ENCODE measurements at places on chromosomes 16 and 17. TPM values are rescaled to one million over a fixed set of nuclear protein-coding genes. Genes with fewer than 3 reads are reported as not detected.
A peak's percentile ranks its signal among the peaks of the same experiment; 100 is the strongest.

GRCh38 chr16:69926241-69926640 is 24.9 kb upstream of the CLEC18A start:
- no peak for DNase-seq

DNA sequence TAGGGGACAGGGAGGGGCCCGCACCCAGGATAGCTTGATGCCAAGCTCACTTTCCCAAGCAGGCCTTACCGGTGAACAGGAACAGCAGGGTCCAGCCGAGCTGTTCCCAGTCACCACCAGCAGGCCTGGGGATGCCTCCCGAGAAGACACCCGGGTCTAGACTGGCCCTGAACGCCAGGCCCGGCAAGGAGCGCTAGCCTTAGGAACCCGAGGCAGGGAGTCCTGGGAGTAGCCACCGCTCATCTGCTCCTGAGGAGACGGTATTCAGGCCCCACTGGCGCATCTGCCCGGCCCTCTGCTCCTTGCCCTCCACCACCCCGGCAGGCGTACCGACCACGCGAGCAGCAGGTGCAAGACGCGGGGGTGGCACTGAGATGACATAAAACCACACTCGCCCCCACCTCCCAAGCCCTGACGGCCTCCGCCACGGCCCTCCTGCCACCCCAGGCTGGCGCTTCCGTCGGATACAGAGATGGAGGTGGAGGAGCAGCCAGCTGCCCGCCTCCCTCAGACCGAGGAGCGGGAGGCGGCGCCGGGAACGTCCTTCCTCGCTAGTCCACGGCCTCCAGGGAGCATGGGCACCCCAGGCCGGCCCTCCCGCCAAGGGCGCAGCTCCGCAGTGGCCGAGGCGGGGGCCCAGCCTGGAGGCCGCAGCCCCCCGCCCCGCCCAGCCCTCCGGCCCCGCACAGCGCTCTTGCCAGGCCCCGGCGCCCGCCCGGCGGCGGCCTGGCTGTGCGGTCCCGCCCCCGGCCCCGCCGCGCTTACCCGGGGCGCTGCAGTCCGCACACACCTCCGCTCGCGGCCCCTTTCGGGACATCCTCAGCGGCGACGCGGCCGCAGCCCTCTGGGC is 661 bp downstream of the GIT1 start:
- no peak for DNase-seq

UTP18 gene
- total RNA-seq: 24.5 TPM

TTYH2 gene
- total RNA-seq: 39.2 TPM

DNA sequence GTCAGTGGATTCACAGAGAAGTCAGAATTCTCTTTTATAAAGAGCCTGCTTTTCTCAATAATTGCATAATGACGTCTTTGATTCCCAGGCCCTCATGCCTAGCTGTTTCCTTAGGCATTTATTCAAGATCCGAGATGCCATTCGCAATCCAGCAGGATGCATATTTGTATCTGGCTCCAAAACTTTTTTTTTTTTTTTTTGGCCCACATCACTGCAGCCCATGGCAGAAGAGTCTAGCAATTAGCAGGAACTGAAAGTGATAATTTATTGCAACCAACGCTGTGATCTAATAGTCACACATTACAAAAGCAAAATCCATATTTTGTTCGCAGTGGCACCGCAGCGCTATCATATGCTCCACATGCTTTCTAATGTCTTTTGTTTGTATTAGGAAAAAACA is 503.4 kb downstream of the MAF start:
- no peak for DNase-seq

- no peak for DNase-seq
These were observed 36.4 kb upstream of the MED13 start for GRCh38 chr17:62101515-62101914.

DNA sequence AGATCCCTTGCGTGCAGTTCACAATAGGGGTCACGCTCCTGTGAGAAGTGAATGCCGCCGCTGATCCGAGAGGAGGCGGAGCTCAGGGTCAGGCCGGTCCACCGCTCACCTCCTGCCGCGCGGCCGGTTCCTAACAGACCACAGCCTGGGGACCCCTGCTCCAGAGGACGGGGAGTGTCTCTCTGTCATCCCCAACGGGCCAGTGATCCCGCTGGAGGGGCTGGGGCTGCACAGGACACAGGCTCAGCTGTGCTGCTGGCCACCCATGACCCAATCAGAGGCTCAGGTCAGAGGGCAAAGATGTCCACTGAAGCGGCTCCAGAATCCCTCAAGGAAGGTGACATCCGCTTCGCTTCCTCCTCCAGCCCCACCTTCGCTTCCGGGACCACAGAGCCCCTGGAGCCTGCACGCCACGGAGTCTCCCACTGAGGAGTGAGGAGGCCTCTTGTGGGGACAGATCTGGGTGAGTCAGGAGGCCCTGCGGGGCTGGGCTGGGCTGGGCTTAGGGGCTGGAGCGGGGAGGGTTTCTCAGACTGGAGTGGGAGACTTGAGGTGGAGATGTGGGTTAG is 115.4 kb downstream of the METRNL start:
- DNase-seq: no peak

- DNase-seq: peak; percentile 37
These were observed 30.1 kb upstream of the HAPSTR1 start for GRCh38 chr16:9061358-9061813.

USP22 gene
- 218 TPM for total RNA-seq

CACNG1 gene
- total RNA-seq: 44.4 TPM

DNA sequence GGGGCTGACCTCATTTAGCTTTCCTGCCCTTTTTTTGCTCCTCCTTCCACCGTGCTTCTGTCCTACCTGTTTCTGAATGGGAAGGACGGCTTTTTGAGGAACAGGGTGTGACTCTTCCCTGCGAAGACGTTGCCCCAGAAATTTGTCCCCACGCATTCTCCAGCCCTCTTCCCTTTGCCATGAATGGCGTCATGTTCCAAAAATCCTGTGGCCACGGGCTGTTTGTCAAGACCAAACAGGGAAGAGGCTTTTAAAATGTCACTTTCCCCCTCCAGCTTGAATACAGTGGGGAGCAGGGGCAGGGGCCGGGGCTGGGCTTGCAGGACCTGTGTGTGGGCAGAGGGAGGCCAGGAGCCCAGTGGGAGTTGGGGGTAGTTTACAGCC is 13.9 kb downstream of the MPRIP start:
- DNase-seq: no peak

DNA sequence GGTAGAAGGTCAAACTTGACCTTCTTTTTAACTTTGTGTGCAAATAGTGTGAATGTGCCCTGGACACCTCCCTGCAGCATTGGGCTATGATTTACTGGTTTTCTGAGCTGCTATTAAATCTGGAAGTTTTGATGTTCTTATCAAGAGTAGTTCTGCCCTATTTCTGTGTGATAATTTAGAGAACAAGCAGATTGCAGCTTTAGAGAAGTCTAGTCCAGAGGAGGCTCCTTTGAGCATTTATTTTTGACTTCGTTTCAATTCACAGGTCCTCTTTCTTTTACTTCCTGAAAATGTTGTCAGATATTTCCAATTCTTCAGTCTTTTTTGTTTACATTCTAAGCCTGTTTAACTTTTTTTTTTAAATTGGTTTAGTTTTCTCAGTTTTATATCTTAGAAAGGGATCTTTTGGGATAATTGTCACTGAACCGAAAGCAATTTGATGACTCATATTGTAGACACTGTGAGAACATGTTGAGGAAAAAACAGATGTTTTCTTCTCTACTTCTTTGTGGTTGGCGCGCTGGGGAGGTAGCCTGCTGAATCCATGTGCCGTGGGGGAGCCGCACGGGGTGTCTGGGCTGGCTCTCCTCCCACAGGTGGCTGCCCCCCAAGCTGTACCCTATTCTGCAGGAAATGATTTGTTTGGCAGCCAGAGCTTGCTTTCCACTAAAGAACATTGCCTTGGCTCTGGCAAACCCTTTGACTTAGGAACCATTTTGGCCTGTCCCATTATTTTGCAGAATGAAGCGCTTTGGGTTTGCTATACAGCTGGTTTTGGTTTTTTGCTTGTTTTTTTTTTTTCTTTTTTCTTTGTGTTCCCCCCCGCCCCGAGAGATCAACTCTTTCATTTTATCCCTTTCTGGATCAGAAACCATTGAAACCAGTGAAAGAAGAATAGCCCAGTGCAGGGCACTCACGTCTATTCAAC is 53.4 kb downstream of the MFSD11 start:
- DNase-seq: peak; percentile 43

DNA sequence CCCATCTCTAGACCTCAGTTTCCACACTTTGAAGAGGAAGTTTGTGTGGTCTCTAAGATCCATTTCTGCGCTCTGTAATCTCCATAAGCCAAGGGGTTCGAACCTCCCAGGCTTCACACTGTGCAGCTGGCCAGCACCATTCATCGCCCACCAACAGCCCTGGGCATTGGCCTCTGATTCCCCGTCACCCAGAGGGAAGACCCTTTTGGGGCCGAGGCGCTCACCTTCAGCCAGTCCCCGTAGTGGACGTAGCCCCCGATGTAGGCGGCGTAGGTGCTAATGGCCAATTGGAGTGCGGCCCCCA is 678 bp downstream of the TMEM101 start:
- no peak for DNase-seq

DNA sequence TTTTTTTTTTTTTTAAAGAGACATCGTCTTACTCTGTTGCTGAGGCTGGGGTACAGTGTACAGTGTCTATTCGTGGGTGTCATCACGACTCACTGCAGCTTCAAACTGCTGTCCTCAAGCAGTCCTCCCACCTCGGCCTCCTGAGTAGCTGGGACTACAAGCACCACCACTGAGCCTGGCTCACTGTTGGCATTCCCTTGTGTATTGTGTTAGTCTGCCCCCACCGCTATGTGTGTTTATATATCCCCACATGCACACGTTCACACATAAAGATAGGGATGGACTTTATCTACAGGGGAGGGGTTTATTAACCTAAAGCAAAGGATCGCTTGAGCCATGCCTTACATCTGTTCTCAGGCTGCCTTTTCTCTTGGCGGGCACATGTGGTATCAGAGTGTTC is 63.8 kb downstream of the SEC14L1 start:
- DNase-seq: no peak

- no peak for DNase-seq
These were observed 46.9 kb downstream of the ZFHX3 start for GRCh38 chr16:73000907-73001521.

CLEC18A gene
- total RNA-seq: 0.62 TPM

LRRC37A gene
- total RNA-seq: 1.2 TPM

GRCh38 chr17:28745786-28746411 is 2.1 kb downstream of the TRAF4 start:
- DNase-seq: no peak

DNA sequence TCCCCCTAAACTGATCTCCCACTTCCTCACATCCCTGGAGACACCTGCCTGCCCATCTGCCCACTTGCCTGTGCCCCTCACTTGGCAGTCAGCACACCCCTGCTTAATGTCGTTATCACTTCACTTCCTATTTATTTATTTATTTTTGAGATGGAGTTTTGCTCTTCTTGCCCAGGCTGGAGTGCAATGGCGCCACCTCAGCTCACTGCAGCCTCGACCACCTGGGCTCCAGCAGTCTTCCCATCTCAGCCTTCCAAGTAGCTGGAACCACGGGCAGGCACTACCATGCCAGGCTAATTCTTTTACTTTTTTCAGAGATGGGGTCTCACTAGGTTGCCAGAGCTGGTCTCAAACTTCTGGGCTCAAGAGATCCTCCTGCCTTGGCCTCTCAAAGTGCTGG is 23.5 kb upstream of the PHOSPHO1 start:
- DNase-seq: no peak

- DNase-seq: peak; percentile 73
These were observed 765 bp downstream of the MYO18A start for GRCh38 chr17:29179232-29180033.

- DNase-seq: no peak
These were observed 83.7 kb downstream of the N4BP1 start for GRCh38 chr16:48526058-48526957.

GGA2 gene
- total RNA-seq: 67.6 TPM

- no peak for DNase-seq
These were observed 39.9 kb upstream of the ICAM2 start for GRCh38 chr17:64060331-64060730.

TEX14 gene
- under 0.01 TPM for total RNA-seq

- DNase-seq: no peak
These were observed 11.2 kb upstream of the CLEC19A start for GRCh38 chr16:19274165-19274797.

SLC38A8 gene
- not detected for total RNA-seq

GRCh38 chr17:40574292-40574691 is 9.0 kb upstream of the CCR7 start:
- DNase-seq: no peak

TEPSIN gene
- 14.6 TPM for total RNA-seq

GRCh38 chr17:61875285-61875684 is 12.0 kb upstream of the BRIP1 start:
- DNase-seq: no peak

DNA sequence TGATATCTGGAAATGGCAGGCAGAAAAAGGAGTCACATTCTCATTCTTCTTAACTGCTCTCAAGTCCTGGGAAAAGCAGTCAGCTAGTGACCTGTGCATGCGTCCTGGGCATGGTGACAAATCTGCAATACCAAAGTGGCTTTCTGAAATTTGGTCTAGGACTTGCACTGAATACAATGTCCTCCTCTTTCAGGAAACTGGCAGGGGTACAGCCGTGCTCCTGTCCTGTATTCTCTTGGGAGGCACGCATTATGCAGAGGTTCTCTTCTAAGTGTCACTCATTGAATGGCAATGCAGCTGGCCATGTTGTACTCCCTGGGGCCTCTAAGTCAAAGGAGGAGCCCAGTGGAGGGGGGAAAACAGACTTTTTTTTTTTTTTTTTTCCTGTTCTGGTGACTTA is 10.6 kb downstream of the PHF12 start:
- DNase-seq: no peak

DNA sequence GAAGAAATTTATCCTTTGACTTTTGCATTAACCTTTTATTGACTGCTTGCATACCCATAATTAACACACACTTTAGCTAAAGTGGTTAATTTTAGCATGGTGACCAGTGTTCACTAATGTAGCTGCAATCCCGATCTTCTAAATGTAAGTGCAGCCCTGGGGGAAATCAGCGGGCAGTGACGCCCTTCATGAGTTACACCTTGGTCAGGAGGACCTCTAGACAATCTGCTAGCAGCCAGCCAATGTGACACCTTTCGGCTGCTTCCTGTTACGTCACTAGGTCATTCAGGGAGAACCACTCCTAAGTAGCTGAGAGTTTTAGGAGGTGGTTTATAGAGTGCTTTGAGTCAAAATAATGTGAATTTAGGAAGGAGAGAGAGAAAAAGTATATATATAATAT is 180.5 kb downstream of the IRX3 start:
- no peak for DNase-seq

DNA sequence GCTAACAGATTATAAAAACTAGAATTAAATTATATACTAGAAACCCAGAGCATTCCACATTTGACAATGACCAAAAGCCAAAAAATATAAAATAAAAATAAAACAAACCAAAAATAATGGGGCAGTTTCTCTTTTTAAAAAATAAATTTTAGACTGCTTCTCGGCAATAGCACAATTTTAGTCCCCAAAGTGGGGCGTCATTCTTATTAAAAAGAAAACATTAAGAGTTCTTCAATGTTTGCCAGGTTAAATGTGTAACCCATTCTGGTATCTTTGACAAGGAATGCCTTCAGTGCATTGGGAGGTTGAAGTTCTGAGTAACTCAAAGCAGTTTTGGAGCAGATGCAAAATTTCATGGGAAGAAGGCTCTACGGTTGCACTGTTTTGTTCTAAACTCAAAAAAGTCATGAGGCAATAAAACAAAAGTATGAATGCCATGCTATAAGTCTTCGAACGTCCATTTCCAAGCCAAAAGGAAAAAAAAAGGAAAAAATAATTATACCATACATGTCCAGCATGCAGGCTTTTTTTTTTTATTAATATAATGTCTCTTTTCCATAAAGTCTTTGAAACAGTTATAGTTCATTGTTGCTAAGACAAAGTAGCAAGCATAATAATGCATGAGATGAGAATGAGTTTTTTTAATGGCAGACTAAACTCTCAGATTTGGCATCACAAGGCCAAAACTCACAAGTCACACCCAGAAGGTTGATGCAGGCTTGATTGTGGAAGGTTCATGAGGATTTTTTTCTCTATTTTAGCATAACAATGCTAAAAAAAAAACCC is 3.1 kb downstream of the MAF start:
- peak; percentile 30 for DNase-seq

GPR139 gene
- total RNA-seq: not detected

Measured in tongue (tissue), 3 donors.